D721Med (cell line): ENCODE measurements at places on chromosomes 16 and 17.

DNA sequence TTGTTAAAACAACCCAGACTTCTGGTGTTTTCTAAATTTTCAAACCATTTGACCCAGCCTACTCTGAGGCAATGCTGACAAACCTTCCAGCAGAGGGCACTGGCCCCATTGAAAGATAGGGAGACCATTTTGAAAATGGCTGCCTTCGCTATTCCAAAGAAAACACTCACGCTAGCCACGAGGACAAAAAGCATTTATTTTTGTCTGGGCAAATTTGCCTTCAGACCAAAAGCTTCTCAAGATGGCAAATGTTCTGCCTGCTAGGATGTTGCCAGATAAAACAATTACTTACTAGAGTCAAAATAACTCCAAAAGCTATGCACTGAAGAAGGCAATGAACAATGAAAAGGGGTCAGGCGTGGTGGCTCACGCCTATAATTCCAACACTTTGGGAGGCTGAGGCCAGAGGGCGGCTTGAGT is 296.7 kb upstream of the IRX5 start:
- DNase-seq: no peak

DNA sequence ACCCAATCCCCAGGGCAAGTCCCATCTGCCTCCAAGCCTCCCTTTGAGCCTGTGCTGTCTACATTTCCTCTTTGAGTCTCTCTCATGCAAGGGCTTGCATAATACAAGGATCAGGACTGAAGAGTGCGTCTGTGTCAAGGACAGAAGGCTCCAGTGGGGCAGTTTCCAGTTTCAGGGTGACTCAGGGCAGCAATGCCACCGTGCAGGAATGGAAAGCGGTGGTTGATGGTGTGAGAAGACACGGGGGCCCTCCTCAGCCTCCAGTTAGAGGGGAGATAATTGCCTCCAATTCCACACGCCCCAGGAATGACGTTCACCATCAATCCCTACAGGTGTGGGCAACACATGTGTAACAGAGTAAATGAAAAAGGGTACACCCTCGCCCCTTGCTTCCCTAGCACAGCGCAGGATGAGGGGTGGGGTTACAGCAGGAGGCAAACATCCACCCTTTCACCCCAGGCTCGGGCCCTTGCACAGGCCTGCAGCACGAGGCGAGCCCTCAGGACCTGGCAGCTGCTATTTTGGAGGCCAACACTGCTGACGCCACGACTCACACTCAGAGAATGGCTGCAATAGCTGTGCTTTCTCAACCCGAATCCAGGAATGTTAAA is 24.8 kb upstream of the SLC25A19 start:
- DNase-seq: no peak

DNA sequence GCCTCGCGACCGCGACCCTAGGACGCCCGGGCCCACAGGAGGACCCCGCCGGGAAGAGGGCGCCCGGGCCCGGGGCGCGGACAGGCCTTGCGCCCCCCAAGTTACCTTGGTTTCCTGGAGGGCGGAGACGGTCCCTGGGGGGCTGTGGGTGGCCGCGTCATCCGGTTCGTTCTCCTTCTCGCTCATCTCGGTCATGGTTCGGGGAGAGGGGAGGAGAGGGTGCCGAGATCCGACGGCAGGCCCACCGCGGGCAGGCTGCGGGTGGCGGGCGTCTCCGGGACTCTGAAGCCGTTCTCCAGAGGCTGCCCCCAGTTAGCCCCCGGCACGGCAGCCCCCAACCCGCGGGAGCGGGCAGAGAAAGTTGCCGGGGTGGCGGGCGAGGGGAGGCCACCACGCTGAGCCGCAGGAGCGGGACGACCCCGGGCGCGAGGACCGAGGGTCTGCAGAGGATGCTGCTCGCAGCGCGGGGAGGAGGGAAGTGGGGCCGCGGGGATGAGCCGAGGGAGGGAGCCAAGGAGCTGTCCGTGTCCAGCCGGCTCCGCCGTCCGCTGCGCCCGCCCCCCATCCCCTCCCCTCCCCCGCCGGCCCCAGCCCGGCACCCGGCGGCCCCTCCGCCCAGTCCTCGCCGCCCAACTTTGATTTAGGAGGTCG is at the start of gene STAC2:
Gene STAC2, minus strand, starts transcription at position 638 of the 651 bp plus-strand sequence. Its CDS starts 443 bp downstream, at position 195.
- DNase-seq: no peak

DNA sequence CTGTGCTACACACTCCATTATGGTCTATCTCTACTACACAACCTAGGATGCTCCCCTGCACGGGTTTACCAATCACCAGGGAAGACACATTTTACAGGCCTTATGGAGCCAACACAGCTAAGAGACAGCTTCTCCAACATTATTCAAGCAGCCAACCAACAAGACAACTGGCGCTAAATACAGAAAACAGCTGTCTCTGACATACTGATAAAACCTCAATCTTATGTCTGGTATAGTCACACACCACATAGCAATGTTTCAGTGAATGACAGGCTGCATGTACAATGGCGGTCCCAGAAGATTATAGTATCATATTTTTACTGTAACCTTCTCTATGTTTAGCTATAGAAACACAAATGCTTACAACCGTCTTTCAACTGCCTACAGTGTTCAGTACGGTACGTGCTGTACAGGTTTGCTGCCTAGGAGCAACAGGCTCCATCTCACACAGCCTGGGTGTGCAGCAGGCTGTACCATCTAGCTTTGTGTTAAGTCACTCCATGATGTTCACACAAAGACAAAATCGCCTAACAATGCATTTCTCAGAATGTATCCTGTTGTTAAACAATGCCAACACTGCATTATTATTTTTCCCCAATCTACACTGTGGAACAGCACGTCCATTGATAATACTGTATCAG is 10.9 kb downstream of the USP22 start:
- DNase-seq: no peak

- DNase-seq: no peak
Observed at GRCh38 chr17:80762076-80762475, 217.4 kb downstream of the RPTOR start.

- no peak for DNase-seq
Observed at GRCh38 chr17:32815460-32815859, 61.5 kb downstream of the MYO1D start.

DNA sequence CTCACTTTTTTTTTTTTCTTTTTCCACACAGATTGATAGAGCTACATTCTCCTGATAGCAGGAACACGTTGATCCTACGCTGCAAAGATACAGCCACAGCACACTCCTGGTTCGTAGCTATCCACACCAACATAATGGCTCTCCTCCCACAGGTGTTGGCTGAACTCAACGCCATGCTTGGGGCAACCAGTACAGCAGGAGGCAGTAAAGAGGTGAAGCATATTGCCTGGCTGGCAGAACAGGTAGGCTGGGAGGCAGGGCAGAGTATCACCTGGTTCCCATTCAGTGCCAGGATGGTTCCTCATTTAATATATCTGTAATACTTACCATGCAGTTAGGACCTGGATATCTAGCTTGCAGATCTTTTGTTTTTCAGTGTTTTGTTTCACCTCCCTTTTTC is 51.1 kb upstream of the VPS4A start:
- no peak for DNase-seq
